ENCODE measurements at places on chromosomes 13 and 19.

DNA sequence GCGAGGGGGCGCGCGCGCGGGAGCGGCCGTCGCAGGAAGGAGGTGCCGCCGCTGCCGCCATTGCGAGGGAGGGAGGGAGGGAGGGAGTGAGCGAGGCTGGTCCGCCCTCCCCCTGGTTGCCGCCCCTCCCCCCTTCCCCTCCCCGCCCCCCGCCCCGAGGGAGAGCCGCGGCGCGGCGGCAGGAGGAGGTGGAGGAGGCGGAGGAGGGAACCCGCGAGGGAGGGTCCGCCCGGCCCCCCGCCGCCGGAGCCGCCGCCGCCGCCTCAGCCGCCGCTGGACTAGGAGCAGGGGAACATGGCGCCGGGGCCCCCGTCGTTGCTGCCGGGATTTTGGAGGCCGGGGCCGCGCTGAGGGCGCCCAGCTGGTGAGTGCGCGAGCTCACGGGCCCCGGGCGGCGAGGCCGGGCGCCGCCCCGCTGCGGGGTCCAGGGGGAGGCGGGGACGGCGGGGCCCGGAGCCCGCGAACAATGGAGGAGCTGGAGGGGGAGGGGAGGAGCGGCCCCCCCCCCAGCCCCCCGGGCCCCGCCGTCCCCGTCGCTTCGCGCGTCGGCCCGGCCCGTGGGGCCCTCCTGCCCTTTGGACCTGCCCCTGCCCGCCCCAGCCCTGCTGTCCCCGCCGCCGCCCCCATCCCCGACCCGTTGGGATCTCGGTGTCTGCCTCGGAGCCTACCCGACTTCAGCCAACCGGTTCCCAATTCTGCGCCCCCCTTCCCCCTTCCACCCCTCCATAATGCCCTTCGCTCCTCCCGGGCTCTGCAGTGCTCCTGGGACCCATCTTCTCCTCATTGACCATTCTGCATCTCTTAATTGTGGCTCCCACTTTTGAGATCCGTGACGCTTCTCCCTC, at the start of gene ARHGAP35:
TSS of gene ARHGAP35 (plus strand) at position 152 of the 845 bp plus-strand sequence. CDS start 57,679 bp downstream, outside the sequence.
- peak; percentile 39 for DNase-seq

DNA sequence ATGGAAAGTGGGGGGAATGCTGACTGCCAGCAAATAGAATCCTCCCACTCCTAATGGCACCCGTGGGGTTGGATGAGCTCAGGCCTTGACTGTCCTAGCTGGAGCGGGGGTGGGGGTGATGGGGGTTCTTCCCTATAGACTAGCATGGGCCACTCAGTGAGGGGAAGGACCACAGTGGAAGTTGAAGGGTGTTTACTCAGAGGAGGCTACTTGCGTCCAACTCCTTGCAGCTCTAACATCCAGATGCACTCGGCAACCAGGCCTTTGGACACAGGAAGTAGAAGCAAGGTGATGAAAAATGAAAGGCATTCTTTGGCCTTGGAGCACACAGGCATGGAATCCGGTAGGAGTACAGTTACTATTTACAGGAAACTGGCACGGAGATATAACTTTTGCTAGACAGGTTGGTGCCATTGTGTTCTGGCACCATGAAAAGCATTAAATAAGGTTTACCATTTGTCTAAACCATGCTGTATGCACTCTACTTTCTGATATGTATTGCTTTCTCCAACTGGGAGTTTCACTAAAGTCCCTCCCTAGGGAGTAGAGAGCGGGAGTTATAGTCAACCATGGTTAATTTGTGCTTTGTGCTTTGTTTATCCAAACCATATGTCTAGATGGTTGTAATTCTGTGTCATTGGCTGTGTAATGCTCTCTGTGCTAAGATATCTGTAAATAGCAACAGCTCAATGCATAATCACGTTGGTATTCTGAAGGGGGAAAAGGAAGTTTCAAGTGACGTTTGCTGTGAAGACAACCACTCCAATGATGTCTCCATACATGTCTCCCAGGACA, 125.3 kb downstream of the TSHZ3 start:
- no peak for DNase-seq

GRCh38 chr19:30175987-30176386, 196.2 kb upstream of the ZNF536 start:
- no peak for DNase-seq

DNA sequence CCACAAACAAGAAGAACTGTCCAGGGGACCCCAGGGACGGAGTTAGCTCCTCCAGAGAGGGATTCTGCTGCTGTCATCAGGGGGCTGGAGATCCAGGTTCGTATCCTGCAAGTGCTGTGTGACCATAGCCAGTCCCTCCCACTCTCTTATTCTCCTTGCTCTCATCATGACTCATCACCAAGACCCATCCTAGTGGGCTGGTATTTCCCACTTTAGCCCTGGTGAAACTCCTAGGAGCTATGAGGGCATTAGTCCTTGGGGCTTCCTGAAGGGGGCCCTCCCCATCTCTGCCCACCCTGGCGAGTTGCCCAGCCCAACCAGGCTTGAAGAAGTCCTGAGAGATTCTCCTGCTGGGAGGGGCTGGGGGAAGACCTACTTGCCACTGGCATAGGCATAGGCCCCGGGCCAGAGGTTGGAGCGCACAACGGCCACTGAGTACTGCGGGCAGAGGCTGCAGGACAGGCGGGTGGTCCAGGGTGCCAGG, 7.5 kb upstream of the DMWD start:
- DNase-seq, result no peak

GRCh38 chr13:25286308-25286968, 850 bp downstream of the MTMR6 start:
- peak; percentile 28 for DNase-seq

DNA sequence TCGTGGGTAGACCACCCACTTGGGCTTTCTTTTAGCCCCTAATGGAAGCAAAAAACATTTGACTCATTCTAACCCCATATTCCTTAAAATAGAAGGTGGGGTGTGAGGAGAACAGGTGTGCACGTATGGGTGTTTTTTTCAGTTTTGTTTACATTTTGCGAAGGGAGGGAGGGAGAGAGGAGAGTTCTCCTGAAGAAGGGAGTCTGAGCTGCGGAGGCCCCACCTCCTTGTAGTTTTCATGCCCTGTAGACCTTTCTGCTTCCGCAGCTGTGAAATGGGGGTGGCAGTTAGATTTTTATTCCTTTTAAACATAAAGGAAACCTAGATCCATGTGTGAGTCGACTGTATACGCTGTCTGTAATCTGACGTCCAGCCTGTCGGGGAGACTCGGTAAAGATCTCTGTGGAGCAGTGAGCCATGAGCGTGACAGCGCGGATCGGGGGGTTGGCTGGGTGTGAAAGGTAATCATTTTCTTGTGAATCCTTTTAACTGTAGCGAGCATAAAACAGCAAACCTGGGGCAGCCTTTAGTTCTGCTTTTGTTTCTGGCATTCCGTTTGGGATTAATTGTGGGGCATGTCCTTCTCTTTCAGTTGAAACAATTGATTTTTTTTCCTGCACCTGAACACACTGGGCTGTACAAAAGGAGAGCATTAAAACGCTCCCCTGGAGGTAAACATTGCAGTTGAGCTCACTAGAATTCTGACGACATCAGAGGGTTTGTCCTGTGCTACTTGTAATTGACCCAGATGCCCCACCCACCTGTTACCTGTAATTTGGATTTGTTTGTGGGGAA, 2.3 kb downstream of the UPF1 start:
- DNase-seq, result no peak

Data from stimulated activated naive CD8-positive, alpha-beta T cell treated with anti-CD3 and anti-CD28 coated beads, Interleukin-15, Interleukin-2, amounts not matched to agents 100 U/mL and 50 U/mL, for 24 hours (primary cell).